HepG2 (cell line): ENCODE measurements at places on chromosomes 4 and X. TPM values are rescaled to one million over a fixed set of nuclear protein-coding genes. Genes with fewer than 3 reads are reported as not detected.

GRCh38 chr4:172631832-172632231, 536.8 kb upstream of the GALNT7 start:
- H3K27ac ChIP-seq: no peak overlapping the region
- no peaks in the 10 kb centered on the region for H3K4me1 ChIP-seq
- H3K36me3 ChIP-seq: no peaks in the 10 kb centered on the region
- no peaks in the 10 kb centered on the region for H3K27me3 ChIP-seq
- no peak for DNase-seq

- no peak overlapping the region for H3K27ac ChIP-seq
- no peak overlapping the region for H3K4me3 ChIP-seq
- no peaks in the 10 kb centered on the region for H3K4me1 ChIP-seq
- no peak for DNase-seq
- no peaks in the 10 kb centered on the region for H3K27me3 ChIP-seq
- no peaks in the 10 kb centered on the region for H3K36me3 ChIP-seq
Measured at GRCh38 chrX:108064613-108065012, 19.7 kb downstream of the VSIG1 start.

DNA sequence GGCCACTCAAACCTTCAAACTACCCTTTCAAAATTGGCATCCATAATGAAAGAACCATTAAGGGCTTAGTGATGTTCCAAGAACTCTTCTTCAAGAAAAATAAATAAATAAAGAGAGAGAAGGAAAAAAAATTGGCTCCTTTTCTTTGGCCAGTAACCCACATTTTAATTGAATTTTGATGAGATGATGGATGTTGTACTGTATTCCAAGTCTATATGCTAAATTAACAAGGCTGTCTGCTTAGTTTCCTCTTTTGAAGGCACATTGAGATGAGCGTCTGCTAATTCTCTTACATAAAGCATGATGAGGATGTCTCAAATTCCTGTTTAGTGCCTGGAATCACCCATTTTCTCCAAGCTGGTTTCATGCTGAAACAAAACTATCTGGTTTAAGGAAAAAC, 33.4 kb downstream of the PHOX2B start:
- DNase-seq: no peak
- H3K4me1 ChIP-seq: no peaks in the 10 kb centered on the region
- H3K27ac ChIP-seq: no peak overlapping the region
- no peaks in the 10 kb centered on the region for H3K36me3 ChIP-seq
- no peak overlapping the region for H3K4me3 ChIP-seq

- H3K4me1 ChIP-seq: peaks cover 40% of the 10 kb centered on the region
- no peak overlapping the region for H3K27ac ChIP-seq
- no peaks in the 10 kb centered on the region for H3K27me3 ChIP-seq
- DNase-seq: no peak
Measured at GRCh38 chrX:109839694-109840567, 106.9 kb upstream of the ACSL4 start.

DNA sequence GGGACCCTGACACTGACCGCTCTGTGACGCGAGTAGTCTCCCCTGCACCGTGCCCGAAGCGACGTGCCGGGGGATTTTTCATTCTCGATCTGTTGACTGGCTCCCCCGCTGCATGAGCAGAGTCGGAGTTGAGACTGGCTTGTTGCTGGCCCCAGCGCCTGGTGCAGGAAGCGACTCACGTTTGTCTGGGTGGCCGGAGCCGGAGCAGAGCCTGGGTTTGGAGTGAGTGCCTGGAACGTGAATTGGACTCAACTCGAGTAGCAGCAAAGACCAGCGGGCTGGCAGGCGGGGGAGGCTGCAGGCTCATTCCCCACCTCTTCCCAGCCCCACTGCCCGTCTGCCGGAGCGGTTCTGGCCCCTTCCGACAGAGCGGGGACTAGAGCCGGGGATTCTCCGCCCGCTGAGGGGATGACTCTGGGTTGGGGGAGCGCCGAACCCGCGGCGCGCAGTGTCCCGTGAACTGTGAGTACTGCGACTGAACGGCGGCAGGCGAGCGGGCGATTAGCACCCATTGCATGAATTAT, 554 bp downstream of the PCDH7 start:
- no peak overlapping the region for H3K27ac ChIP-seq
- no peak for DNase-seq
- no peak overlapping the region for H3K4me3 ChIP-seq
- H3K4me1 ChIP-seq: peaks cover 9% of the 10 kb centered on the region; the same call in 1 of the 2 replicates
- no peaks in the 10 kb centered on the region for H3K36me3 ChIP-seq

- DNase-seq: no peak
- H3K4me1 ChIP-seq: no peaks in the 10 kb centered on the region
- H3K27me3 ChIP-seq: no peaks in the 10 kb centered on the region
- no peaks in the 10 kb centered on the region for H3K36me3 ChIP-seq
Measured at GRCh38 chr4:79588679-79589078, 180.7 kb upstream of the GK2 start.

- H3K4me3 ChIP-seq: no peak overlapping the region
- no peaks in the 10 kb centered on the region for H3K27me3 ChIP-seq
- no peaks in the 10 kb centered on the region for H3K4me1 ChIP-seq
- H3K27ac ChIP-seq: no peak overlapping the region
- H3K36me3 ChIP-seq: no peaks in the 10 kb centered on the region
Measured at GRCh38 chrX:84046403-84046984, 141.5 kb downstream of the RPS6KA6 start.

DNA sequence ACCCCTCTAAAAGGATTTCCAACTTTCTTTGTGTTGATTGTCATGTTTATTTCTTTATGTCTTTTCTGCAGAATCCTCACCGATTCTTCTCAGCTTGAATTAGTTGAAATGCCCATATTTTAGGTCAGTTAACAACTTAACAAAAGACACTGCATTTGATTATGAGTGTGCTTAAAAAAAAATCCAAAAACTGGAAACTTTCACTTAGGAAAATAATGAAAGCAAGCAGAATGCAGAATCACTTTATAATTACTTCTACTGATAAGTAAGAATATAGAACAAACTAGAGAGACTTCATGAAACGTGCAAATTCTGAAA, 111.0 kb upstream of the PTPN13 start:
- H3K27me3 ChIP-seq: peaks cover 1% of the 10 kb centered on the region; the same call in 1 of the 2 replicates
- DNase-seq: no peak
- H3K36me3 ChIP-seq: no peaks in the 10 kb centered on the region
- no peak overlapping the region for H3K27ac ChIP-seq

- H3K4me1 ChIP-seq: no peaks in the 10 kb centered on the region
- no peak overlapping the region for H3K4me3 ChIP-seq
- H3K27ac ChIP-seq: no peak overlapping the region
Measured at GRCh38 chr4:122017296-122017695, 65.4 kb upstream of the TRPC3 start.

DNA sequence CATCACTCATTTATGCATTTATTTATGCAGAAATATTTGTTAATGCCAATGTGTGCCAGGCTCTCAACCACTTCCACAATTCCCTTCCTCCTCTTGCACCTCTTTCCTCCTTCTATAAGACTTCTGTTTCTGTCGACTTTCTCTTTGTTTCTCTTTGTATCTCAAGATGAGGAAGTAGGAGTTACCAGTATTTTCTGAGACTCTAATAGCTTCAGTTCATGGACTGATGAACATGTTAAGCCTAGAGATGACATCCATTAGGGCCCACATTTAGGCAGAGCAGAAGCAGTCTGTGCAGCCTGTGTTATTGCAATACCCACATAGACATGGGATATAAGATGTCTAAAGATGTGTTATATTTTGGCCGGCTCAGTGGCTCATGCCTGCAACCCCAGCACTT, 241.8 kb upstream of the SMIM31 start:
- H3K36me3 ChIP-seq: no peaks in the 10 kb centered on the region
- no peak for DNase-seq

DNA sequence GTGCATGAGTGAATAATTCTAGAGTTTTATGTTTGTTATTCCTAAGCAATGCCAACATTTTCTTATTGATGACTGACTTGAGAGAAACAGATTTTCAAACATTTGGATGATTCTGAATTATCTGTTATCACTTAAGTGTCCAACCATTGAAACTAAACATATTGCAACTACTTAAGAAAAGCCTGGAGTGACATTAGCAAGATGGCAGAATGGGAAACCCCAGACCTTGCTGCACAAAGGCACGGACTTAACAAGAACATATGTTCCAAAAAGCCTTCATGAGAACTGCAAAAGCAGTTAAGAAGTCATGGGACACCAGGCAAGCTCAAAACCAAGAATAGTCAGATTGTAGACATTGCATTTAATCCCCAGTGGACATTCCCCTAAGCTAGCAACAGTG, 215.1 kb downstream of the DCHS2 start:
- no peak for DNase-seq
- H3K27ac ChIP-seq: no peak overlapping the region
- no peaks in the 10 kb centered on the region for H3K36me3 ChIP-seq
- no peaks in the 10 kb centered on the region for H3K4me1 ChIP-seq
- H3K27me3 ChIP-seq: no peaks in the 10 kb centered on the region

Gene MAGEA8
- total RNA-seq: 0.11 TPM in 1 of 2 replicates, not detected in the other

Gene CDX4
- total RNA-seq: not detected in 2 replicates

- DNase-seq: no peak
- H3K4me1 ChIP-seq: no peaks in the 10 kb centered on the region
- H3K27me3 ChIP-seq: no peaks in the 10 kb centered on the region
- no peak overlapping the region for H3K27ac ChIP-seq
- H3K4me3 ChIP-seq: no peak overlapping the region
Measured at GRCh38 chr4:141849778-141850177, 213.4 kb downstream of the IL15 start.

DNA sequence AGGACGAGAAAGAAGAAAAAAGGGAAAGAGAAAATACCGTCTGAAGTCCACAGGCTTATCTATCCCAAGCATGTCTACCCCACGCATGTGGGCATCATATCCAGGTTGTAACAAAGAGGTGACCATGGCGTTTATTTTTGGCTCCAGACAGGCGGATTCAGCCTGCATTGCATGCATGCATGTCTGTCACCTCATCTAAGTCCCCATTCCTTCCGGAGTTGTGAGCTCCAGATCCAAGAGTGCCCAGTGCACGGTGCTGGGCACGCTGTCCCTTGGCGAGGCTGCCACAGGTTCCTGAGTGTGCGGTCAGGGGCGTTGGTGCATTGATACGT, 905 bp upstream of the GALNTL6 start:
- no peaks in the 10 kb centered on the region for H3K27me3 ChIP-seq
- DNase-seq: no peak
- H3K27ac ChIP-seq: no peak overlapping the region
- no peaks in the 10 kb centered on the region for H3K4me1 ChIP-seq
- no peak overlapping the region for H3K4me3 ChIP-seq
- H3K36me3 ChIP-seq: no peaks in the 10 kb centered on the region

- no peaks in the 10 kb centered on the region for H3K4me1 ChIP-seq
- H3K27ac ChIP-seq: no peak overlapping the region
- no peak for DNase-seq
Measured at GRCh38 chr4:170009291-170009690, 16.9 kb downstream of the MFAP3L start.

DNA sequence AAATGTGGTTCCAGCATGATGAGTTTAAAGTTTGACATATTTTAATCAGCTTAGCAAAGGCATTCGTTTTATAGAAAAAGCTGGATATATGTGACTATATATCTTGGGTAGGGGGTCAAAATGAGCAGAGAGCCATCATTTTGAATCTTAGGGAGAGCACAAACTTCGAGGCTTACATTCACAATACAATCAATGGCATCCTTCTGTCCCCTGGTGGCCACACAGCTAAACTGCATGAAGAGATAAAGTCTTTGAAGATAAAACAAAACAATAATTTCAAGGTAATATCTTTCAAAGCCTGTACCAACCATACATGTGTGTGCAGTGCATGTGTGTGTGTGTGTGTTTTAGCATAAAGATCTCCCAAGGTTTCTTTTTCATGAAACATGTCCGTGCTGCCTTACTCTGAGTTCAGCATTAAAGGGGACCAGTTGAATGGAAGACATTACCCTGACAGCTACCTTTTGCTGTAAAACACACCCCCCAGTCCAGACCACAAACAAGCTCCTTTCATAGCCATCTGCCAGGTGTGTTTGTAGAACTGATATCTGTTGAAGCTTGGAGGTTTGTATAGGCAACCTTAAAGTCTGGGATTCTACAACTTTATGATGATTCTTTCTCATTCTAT, 22.0 kb downstream of the DYNLT3 start:
- no peaks in the 10 kb centered on the region for H3K27me3 ChIP-seq
- H3K4me3 ChIP-seq: no peak overlapping the region
- peak; percentile 8 for DNase-seq
- H3K27ac ChIP-seq: no peak overlapping the region

Gene TLL1
- total RNA-seq: not detected in 2 replicates

- H3K36me3 ChIP-seq: no peaks in the 10 kb centered on the region
- no peak for DNase-seq
- H3K27ac ChIP-seq: no peak overlapping the region
- no peaks in the 10 kb centered on the region for H3K27me3 ChIP-seq
- H3K4me1 ChIP-seq: no peaks in the 10 kb centered on the region
Measured at GRCh38 chr4:155591738-155592143, 74.9 kb upstream of the GUCY1A1 start.

- 0 out of 3 replicates have a peak, but pooled peaks cover 3% of the 10 kb centered on the region for H3K27me3 ChIP-seq
- no peaks in the 10 kb centered on the region for H3K36me3 ChIP-seq
- no peak overlapping the region for H3K27ac ChIP-seq
- DNase-seq: no peak
- H3K4me3 ChIP-seq: no peak overlapping the region
- no peaks in the 10 kb centered on the region for H3K4me1 ChIP-seq
Measured at GRCh38 chr4:55318175-55319129, 27.6 kb upstream of the SRD5A3 start.
